ENCODE measurements at places on chromosomes 11 and 22.

DNA sequence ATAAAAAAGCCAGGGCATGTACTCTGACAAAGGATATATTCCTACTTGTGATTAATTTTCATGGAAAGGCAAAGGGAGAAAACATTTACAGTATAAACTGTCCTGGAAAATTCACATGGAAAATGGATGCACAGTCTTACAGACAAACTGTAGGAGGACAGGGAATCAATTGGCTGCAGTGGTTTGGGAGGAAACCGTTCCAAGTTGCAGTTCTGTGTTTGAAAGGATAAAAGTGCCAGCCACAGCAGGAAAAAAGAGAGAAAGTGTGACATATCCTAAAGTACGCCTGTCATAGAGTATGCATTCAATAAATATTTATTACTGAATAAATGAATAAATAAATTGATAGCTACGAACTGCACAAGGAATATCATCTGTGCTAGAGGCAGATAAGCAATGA, 462.9 kb downstream of the RAB38 start:
- ATAC-seq, result no peak

DNA sequence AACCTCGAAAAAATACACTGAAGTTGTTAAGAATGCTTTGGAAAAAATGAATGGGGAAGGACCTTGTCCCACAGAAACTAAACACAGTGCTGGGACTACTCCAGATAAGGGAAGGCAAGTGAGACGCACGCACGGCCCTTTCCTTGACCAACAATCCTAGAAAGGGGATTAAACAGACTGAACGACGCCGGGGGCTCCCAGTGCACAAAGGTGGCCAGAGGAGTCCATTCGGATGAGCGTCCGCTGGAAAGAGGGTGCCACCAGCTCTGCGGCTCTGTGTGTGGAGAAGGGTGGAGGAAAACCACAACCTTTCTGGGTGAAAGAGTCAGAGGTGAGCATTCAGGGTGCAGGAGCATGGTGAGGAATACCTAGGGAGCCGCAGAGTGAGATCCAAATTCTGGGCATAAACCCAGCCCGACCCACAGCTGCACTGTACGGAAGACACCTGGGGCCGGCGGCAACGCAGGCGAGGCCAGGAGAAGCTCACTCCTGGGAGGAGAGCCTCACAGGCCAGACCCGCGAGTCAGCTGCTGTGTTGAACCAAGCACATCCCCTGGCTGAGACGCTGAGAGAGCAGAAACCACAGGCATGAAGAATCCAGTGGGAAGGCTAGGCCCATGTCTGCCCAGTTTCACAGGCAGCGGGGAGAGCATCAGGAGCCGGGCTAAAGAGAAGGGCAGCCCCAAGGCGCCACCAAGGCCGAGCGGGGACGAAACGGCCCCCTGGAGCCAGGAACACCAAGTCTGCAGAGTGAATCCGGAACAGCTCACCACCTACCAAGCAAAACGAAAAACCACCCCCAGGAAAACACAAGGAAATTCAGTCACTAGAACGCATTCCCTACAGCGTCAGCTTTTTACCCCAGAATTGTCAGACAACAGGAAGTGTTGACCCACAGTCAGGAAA, 177.1 kb downstream of the BRD1 start:
- no peak for ATAC-seq

DNA sequence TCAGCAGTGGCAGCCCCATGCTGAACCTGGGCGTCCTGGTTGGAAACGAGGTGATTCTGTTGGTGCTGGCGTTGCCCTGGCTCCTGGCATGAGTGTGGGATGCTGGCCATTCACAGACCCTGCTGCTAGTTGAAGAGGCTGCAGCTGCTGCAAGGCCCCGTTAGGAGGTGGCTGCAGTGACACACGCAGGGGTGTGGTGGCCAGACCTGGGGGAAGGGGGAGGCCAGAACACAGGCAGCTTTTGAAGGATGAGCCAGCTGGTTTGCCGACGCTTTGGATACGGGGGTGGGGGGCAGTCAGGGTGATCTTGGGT, 77.2 kb downstream of the MORC2 start:
- ATAC-seq, result no peak

DNA sequence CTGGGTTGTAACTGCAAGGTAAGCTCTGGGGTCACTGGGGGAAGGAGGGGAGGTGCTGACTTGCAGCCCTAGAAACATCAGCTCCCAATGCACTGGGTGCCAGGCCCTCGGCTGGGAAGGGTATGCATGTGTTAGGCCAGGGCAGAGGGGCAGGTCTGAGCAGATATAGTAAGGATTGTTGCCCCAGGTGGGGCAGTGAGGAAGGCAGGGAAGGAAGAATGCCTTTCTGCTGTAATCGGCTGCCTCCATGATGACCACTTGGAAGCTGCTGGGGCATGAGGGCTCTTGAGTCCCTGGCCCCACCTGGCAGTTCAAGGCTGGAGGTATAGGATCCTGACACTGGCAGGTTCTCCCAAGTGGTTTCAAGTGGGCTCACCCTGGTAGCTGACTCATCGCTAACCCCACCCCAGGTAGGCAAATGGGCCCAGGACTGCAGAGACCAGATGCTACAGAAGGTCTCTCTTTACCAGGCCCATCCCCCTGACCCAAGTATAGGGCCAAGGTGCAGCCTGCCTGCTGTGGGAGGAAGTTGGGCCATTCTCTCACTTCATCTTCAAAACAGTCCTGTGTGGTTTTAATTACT, 56.7 kb downstream of the TIMP3 start:
- no peak for ATAC-seq

DNA sequence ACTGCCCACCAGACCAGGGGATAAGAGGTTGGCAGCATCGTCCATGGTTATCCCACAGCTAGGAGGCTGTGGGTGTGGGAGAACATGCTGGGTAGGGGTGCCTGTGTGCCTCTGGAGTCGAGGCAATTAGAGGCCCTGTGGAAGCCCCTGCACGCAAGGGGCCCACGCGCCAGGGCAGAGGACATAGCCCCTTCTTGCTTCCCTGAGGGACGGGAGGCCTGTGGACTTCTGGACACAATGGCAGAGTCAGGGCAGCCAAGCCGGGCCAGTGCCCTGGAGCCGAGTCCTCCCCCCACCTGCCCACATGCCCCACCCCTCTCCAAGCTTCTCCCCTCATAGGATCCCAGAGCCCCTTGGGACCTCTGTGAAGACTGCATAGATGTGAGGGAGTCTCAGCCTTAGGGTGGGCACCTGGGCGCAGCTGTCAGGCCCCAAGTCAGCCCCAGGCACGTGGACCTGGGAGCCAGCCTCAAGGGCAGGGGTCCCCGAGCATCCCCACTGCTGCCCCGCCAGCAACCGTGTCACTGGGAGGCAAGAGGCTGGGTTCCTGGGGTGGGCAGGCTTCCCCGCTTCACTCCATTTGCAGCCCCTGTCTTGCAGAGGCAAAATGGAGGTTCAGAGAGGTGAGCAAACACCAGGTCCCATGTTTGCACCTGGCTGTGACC, 52.4 kb downstream of the CDKN1C start:
- ATAC-seq, result no peak

DNA sequence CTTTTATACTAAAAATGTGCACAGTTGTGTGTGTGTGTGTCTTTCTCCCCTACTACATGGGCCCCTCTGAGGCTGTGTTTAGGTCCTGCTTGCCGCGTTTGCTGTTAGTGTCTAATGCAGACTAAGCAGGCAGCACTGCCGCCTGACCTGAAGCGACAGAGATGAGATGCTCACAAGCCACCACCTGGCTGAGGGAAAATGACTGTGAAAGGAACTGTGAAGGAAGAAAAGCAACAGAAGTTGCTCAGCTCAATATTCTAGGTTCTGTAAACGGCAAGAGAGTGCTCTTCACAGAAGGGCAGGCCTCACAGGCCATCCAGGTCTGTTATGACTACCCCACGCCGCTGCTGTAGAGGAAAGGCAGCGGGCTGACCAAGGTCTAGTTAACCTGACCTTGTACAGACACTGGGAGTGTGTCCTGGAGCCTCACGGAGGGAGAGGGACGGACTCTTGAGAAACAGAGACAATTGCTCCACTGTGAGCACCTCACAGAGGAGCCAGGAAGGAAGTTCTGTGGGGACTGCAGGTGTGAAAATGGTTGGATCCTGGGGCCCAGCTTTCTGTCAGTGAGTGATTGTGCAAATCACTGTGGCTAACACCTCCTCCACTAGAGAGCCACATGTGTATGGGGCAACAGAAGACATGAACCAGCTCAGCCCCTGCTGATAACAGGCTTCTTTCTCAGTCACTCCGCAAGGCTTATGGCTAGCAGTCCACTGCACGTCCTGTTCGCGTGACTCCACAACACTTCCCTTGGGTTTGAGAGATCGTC, 31.3 kb upstream of the YPEL1 start:
- no peak for ATAC-seq

GRCh38 chr11:47071341-47071740, 105.3 kb downstream of the ARFGAP2 start:
- ATAC-seq, result no peak

- no peak for ATAC-seq
Measured at GRCh38 chr22:32233091-32233490, 22.1 kb downstream of the SLC5A4 start.

GRCh38 chr22:45642986-45643385, 28.6 kb upstream of the ATXN10 start:
- no peak for ATAC-seq

- no peak for ATAC-seq
Measured at GRCh38 chr11:8230178-8230859, 33.4 kb downstream of the LMO1 start.

GRCh38 chr11:107677924-107678631, 33.8 kb downstream of the SLN start:
- no peak for ATAC-seq

DNA sequence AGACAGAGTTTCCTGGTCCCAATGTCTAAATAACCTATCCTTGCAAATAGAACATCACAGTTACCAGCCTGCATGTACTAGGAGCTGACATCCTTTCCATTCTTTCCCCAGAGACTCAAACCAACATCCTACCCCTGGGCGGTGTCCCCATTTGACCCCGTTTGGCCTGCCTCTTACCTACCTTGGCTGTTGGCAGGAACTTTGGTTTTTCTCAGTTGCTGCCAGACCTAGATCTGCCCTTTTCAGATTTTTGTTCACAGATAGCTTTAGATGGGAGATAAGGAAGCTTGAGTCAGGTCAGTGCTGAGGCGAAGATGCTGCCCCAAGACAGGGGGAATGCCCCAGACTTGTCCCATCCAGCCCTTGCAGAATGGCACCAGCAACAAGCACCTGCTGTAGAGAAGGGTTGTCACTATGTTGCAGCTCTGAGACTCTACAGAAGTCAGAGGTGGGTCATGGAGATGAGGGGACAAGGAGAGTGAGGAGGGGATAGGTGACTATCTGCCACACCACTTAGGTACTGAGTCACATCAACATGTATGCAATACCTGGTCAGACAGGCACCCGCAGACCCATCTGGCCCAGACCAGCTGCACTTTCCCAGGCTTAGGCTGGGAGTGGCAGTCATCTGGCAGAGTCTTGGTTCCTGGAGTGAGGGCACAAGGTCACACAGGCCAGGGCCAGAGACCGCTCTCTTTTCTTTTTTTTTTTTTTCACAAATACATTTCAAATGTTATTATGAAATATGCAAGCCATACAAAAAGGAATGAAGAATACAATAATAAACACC, 61.5 kb upstream of the POU2AF1 start:
- ATAC-seq, result no peak

DNA sequence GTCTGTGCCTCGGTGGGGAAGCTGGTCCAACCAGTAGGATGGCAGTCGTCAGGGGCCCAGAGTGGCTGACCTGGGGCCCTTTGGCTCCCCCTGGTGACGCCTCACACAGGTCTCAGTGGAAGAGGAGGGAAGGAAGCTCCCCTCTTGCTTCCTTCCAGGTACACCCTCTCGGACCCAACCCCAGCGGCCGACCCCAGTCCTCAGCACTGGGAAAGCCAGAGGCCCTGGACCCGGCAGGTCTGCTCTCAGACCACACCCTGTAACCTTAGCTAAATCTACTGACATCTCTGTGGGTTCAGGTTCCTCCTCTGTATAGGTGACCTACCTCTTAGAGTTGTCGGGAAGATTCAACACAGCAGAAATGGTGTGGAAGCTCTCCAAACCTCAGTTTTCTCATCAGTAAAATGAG, 3.4 kb upstream of the SCUBE1 start:
- ATAC-seq, result peak; percentile 63

DNA sequence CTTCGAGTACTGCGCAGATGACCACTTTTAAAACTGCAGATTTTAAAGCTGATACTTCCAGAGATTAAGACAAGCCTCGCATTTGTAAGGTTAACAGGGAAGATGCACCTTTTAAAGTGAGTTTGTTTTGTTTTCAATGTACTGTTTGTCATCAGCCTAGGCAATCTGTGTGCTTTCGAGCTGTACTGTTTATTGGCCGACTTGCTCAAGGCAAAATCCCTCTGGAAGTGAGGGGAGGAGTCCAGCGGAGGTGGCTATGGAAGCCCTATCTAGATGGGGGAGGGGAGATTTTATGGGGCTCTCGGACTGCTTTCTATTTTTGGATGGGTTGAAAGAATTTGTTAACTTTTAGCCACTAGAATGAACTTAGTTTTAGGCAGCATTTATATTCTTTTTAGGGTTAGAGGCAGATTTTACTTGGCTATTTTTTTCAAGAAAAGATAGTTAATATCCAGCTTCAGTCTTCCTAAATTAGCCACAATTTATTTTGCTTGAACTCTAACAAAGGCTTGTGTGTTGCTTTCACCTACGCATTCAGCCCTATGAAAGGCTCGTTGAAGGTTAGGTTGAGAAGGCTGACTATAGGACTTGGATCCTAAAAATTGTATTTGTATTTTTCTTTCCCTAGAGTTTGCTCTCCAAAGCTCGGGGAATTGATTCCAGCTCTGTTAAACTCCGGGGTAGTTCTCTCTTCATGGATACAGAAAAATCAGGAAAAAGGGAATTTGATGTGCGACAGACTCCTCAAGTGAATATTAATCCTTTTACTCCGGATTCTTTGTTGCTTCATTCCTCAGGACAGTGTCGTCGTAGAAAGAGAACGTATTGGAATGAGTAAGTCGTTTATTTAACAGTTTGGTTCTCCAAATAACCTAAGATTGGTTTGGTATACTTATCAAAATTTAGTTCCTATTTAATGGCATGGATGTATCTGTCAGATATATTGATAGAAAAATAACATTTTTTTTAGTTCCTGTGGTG, 2.1 kb downstream of the WEE1 start:
- ATAC-seq, result no peak

GRCh38 chr22:32281072-32281471, 25.9 kb upstream of the SLC5A4 start:
- ATAC-seq, result no peak

GRCh38 chr22:39718921-39719475, 148.4 kb downstream of the CACNA1I start:
- ATAC-seq, result no peak

GRCh38 chr22:30695871-30696655, 1.4 kb downstream of the OSBP2 start:
- ATAC-seq, result no peak

DNA sequence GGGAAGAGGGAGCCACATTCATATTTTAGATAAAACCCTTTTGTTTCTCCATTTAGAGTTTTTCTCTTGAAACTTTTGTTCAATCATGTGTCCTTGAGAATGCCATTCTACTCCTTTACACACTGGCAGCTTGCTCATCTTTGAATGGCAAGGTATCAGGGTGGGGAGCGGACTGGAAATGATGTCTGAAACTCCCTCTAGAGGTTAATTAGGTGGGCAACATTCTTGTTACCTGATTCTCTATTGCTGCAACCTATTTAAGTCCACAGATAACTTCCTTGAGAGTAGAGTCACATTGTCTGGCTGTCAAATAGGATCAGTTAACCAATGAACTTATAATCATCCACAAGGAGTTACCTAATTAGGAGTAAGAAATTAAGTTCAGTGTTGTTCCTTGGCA, 533.6 kb upstream of the API5 start:
- no peak for ATAC-seq

GRCh38 chr11:66891851-66892660, 35.2 kb downstream of the LRFN4 start:
- ATAC-seq, result peak; percentile 84

GRCh38 chr11:63573881-63574855, 11.0 kb upstream of the PLAAT2 start:
- no peak for ATAC-seq

Measured in stimulated activated memory B cell treated with anti-CD40 and anti-IgM and Interleukin-4, amounts not matched to agents 10 μg/mL and 1 μg/mL and 100 μg/mL, for 72 hours (primary cell).